ENCODE measurements at places on chromosomes 5 and 9.

DNA sequence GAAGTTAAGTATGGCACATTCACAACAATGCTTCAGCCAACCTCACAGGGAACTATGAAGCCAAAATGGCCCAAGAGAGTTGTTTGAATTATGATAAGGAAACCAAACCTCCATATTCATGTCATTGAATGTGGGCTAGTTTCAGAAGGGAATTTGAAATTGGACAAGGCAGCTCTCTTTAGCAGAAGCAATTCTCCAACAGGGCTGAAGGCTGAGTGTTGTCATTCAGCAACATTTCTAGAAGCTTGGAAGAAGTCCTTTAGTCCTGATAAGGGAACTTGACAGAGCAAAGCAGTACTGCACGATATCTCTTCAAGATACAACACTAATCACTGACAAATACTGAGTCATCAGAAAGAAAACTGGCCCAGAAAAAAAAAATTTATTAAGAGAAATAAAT, 115.4 kb downstream of the SLC25A46 start:
- no peak for DNase-seq

- no peak for DNase-seq
Measured at GRCh38 chr9:101333926-101334702, 50.7 kb downstream of the BAAT start.

- no peak for DNase-seq
Measured at GRCh38 chr9:28163619-28164018, 590.3 kb upstream of the C9orf72 start.

- no peak for DNase-seq
Measured at GRCh38 chr5:133707629-133708028, 95.3 kb upstream of the FSTL4 start.

- DNase-seq, result no peak
Measured at GRCh38 chr5:172574871-172575223, 66.2 kb upstream of the NEURL1B start.

- DNase-seq, result no peak
Measured at GRCh38 chr5:14193496-14193895, 50.4 kb downstream of the TRIO start.

GRCh38 chr5:77718934-77719610, 57.1 kb downstream of the TBCA start:
- DNase-seq, result no peak

DNA sequence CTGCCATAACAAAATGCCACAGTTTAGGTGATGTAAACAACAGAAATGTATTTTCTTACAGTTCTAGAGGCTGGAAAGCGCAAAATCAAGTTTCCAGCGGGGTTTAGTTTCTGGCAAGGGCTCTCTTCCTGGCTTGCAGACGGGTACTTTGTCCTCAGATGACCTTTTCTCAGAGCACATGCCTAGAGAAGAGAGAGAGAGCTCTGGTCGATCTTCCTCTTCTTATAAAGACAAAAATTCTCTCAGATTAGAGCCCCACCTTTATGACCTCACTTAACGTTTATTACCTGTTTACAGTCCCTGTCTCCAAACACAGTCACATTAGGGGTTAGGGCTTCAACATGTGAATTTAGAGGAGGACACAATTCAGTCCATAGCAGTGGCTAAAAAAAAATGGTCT, 119.7 kb downstream of the CETN3 start:
- DNase-seq, result no peak

DNA sequence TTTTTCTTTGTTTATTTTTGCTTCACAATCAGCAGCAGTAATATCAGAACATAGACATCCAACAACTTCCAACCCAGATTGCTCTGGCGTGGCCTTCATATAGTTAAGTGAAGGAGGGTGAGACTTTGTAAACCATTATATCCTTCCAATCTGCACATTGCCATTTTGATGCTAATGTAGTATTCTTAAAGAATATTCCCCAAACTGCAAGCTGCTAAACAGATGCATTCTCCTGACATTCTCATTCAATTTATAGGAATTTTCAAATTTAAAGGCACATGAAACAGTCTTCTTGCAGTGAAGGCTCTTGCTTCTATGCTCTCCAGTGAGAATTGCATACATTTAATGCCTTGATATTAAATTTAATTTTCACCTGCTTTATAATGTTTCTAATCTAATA, 181.2 kb upstream of the EDIL3 start:
- no peak for DNase-seq

DNA sequence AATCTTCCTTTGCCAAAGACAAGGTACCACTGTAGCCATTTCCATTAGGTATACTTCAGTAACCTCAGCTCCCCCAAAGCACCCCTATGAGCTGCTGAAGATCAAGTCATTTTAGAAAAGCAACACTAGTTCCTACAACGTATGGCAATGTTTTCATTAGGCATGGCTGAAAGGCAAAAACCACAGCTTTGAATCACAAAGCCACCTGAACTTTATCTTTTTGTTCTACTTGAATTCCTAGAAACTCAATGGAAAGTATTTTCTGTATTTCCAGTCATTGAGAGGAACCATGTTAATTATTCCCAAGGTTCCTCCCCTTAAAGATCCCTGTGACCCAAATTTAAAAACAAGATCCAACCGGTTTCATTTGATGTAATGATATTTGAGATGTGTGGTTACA, 152.1 kb downstream of the EFNA5 start:
- DNase-seq, result no peak

GRCh38 chr9:31519424-31519823, 865.0 kb upstream of the ACO1 start:
- DNase-seq, result no peak

- DNase-seq, result no peak
Measured at GRCh38 chr5:119583684-119584083, 45.7 kb upstream of the FAM170A start.

GRCh38 chr5:174166231-174167079, 120.9 kb downstream of the NSG2 start:
- DNase-seq, result no peak

DNA sequence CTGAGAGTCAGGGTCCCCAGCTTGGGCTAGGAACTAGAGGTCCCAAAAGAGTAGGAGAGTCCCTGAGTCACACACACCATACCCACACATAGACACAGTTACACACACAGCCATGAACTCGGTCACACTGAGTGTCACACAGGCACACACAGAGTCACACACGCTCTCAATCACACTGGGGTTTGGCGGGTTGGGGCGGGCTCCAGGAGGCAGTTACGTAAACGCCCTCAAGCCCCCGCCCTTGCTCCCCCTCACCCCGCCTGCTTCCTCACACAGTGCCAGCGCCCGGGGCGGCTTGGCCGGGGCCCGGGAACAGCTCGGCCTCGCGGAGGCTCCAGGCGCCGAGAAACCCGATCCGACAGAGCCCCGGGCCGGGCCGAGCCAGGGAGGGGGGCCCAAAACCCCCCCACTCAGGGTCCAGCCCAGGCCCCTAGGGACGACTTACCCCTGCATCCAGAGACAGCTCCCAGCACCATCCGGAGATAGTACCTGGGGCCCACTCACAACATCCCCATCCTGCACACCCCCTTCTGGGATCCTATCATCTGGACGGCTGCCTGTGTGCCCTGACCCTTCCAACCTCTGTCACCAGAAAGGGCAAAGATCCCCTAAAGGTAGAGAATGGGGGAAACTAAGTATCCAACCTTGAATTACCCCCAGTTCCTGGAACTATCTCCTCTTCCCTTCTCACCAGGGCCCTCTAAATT, 3.5 kb upstream of the CNTFR start:
- no peak for DNase-seq

- DNase-seq, result no peak
Measured at GRCh38 chr5:33631139-33631538, 190.4 kb downstream of the TARS1 start.

DNA sequence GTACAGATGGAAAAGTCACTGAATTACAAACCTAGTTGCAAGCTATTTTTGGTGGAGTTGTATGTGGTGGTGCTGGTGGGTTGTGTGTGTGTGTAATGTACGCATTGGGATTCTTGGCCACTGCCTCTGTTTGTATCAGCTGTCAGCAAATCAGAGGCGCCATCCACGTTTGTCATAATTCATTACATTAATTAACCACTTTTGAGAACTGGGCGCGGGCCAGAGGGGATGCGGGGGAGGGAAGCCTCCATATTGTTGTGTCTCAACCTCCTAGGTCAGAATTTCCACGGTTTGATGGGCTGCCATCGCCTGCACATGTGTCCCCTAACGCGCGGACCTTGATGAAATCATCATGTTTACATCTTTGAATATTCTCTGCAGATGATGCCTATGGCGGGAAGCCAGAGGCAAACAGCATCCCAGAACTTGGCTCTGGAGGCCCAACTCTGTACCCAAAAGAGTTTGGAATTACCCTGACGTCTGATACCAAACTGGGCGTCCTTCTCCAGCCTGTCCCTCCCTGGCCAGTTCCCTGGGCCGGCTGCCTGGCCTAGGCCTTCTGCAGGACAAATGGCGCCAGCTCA, 54.9 kb downstream of the FGF18 start:
- DNase-seq, result no peak

DNA sequence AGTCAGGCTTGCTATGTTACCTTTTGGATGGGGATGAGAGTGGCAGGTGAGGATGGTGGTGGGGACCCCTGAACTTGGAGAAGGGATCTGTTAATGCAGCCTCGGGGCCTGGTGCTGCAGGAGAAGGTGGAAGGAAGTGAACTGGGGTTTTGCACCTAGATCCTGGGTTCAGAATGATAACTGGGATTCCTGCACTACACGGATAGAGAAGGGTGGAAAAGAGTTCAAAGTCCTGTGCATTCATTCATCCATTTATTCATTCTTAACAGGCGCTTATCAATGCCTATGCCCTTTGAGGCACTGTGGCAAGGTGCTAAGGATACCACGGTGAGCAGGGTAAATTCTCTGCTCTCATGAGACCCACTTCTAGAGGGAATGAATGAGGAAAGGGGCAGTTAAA, 41.7 kb upstream of the TJP2 start:
- no peak for DNase-seq

DNA sequence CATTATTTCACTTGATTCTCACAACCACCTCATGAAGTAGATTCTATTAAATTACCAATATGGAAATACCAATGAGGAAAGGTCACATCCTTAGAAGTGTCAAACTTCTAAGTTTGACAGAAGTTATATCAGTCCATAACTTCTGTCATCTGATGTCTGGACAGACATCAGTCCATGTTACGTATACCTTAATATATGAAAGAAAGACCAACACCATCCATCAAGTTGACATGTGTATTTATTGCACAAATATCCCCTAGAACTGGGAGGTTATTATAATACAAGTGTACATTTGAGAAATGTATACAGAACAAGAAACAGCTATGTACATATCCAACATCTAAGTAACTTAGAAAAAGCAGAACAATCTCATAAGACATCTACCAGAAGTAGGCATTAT, 6.5 kb upstream of the RAPGEF6 start:
- DNase-seq, result no peak

DNA sequence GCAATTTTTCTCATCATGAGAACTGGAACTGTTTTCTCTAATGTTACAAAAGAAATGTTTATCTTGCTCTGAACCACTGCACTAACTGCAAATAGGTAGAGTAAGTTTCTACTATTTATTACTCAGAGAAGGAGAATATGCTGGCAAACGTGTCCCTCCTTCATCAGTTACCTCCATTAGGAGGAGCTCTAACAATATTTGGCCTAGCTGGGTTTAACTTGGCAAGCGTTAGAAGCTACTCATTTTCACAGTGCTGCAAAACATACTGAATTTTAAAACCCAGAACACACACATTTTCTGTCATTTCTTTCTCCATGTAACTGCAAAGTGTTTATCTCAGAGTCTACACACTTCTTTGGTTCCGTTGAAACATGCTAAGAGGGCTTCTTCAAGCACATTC, 101.0 kb upstream of the GABRG2 start:
- DNase-seq, result no peak

GRCh38 chr9:96057155-96057554, 181.7 kb downstream of the ERCC6L2 start:
- DNase-seq, result no peak

DNA sequence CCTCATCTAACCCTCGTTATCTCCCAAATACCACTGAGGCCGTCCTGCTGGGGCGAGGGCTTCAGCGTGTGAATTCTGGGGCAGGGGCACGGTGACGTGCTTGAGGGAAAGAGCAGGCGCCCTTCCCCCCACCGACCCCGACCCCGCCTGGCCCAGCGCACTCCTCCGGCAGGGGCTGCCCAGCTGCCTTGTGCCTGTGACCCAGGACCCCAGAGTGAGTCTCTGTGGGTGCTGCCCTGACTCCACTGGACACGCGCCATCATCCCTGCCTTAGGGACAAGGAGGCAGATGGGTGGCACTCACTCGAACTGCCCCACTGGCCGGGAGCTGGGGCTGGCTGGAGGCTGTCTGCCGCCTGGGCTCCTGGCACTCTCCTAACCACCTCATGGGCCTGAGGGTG, 136.2 kb upstream of the LPCAT1 start:
- DNase-seq, result no peak

DNA sequence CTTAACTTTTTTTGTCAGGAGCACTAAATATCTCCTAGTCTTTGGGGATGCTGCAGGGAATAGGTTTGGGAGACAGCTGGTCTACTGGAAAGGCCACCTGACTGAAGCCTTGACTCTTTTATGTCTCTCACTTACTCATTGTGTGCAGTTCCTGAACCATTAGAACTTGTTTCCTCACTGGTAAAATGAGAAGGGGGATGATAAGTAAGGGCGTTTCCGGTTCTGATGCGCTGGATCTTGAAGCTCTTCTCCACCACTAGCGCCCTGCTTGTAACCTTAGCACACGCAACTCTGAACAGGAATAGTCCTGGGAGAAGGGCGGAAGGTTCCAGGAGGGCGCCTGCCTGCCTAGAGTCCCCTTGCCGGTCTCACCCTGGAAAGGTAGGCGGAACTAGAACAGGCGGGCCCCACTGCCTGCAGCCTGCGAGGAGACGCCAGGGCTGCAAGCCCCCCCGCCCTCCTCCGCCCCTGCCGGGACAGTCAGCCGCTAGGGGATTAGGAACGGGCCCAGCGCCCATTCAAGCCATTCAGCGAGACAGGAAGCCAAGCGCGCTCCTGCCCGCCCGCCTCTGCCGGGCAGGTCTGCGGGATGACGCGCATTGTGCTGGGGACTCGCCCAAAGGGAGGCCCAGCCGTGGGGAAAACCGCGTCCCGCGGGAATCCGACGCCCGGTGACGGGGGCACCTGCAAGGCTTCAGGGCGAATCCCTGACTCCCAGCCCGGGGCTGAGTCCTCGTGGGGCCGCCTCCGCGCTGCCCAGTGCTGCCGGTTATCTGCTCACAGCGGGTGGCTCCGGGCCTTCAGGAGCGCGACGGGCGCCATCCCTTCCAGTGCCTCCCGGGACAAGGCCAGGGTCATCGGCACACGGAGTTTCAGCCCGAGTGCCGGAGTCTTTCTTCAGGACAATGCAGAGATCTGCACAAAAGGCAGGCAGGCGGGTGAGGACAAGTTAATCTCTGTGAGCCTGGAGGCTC, 44.0 kb upstream of the XPA start:
- no peak for DNase-seq

GRCh38 chr5:41878173-41878572, 7.9 kb upstream of the OXCT1 start:
- no peak for DNase-seq

GRCh38 chr5:17365811-17366138, 132.3 kb upstream of the TAF11L2 start:
- no peak for DNase-seq

DNA sequence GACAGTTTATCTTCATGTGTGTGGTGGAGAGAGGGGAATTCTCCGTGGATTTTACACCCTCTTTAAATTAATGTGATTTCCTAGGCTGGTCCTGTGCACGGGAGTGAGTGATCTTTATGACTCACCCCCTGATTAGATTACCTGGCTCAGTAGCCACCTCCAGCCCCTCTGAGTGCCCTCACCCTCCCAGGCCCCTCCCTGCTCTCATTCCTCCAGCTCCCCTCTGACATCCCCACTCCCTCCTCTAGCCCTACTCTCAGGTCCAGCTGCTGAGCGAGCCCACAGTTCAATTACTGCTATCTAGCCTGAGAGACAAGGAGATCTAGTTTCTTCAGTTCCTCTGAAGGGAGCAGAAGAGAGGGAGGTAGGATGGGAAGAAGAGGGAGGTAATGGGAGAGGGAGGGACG, 61.8 kb upstream of the ARAP3 start:
- DNase-seq, result no peak
